H54 (cell line): ENCODE measurements at places on chromosomes 6 and 20.

DNA sequence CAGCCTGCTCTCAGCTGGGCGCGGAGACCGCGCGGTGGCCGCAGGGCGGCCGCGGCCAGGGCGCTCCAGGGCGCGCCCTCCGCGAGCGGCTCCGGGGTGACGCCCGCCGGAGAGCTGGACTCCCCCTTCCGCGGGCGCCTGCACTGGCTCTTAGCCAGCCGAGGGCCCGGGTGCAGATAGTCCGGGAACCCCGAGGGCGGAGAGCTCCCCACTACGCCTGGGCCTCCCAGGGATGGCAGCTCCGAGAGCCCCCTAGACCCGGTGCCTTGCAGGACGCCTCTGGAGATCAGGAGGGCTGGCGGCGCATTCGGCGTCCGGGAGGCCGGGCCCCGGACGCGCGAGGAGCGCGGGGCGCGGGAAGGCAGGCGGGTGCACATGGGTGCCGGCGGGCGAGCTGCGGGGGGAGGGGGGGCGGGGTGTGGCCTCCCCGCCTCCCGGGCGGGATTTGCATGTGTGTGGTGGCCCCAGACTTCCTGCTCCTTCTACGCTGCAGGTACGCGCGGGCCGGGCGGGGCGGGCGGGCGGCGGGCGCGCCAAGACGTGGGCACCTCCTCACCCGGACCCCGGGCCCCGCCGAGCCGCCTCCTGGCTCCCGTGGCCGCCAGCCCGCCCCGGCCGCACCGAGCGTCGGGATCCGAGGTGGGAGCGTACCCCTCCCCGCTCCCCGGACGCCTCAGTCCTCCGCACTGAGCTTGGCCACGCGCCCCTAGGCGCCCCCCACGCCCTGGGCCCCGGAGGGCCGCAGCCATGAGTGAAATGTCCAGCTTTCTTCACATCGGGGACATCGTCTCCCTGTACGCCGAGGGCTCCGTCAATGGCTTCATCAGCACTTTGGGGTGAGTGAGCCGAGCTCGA, at the start of gene ITPR3:
TSS of gene ITPR3 (plus strand) at position 467 of the 855 bp plus-strand sequence. CDS start at position 748, 281 bp downstream.
- DNase-seq: peak; percentile 88

- DNase-seq: no peak
Observed at GRCh38 chr6:7255918-7256317, 57.1 kb downstream of the SSR1 start.

DNA sequence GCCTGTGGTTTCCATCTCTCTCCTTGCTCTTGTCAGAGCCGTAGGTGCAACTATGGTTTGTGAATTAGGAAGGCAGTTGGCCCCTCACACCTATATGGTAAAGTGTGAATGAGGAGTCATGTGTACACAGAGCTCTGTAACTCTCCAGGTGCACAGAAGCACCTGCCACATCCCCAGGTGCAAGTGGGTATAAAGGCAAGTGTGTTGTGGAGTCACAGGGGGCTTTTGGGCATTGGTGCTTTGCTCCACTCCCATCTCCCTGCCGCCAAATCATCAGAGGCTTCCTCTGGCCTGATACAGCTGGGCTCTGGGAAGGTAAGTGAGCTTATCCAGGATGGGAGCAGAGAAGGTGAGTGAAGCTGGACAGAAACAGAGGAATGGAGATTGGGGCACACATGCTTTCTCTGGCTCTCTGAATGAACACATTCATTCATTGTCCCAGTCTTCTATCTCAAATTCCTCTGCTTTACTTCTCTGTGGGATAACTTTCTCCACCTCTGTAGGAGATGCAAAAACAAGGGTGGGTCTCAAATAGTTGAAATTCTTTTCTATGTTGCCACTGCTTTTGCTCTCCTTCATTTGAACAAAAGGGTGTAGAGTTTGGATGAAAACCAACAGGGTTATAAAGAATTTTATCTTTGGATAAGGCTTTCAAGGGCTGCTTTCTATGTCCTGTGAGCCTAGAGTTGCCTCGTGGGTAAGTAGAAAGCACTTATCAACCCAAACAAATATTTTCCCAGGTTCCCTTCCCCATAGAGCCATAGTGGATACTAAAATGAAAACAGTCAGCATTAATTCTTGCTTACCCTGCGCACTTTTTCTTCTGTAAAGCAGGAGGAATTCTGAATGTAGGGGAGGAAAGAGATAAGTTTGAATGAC, 45.0 kb upstream of the RIPOR2 start:
- no peak for DNase-seq

DNA sequence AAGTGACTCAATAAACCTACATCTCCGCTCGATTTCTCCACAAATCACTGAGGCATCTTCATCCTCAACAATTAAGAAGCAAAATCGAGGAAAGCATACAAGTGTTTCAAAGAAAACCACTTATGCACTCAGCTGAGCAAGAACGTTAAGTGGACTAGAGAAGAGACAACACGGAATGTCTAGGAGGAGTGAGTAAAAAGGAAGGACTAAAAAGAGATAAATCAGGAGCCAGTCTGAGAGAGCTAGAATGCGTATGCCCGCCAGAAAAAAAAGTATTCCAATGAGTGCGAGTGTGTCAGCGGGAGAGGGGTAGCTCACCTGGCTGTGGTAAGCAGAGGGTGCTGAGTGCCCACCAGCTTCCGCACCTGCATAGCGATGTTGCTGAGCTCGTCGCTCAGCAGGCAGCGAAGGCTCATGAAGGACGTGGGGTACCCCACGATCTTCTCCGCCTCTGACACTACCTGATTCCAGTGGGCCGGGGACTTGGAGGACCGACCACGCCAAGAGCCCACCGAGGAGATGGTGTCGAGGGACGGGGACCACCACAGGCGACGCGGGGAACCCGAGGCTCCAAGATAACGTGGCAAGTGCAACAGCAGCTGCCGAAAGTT, 587 bp downstream of the PDSS2 start:
- DNase-seq: peak; percentile 9

DNA sequence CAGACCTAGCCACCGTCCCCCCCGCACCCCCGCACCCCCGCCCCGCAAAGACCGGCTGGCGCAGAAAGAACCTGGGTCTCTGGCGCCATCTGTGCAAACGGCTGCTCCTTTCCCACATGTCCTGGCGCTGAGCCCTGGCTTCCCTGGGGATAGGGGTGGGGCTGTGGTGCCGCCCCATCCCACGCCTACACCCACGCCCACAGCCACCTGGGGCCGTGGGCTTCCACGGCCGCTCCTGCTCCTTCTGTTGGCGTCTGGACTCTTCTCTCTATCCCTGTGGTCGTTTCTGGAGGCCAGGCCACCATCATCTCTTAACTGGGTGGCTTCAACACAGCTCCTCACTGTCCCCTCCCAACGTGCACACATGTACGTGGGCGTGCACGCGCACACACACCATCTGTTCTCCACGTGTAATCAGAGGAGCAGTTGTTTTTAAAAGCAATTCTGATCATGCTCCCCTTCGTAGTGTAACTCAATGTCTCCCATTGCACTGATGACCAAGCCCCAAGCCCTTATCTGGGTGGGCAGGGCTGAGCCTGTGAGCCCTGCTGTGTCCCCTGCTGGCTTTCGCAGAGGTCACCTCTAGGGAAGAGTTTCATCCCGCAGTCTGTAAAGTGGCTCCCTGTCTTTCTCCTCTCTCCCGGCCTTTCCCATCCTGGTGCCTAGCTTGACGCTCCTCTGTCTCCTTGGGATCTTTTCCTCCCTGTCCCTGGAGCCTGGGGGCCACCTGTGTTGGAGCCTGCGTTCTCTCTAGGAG, 31.9 kb upstream of the FAM83D start:
- DNase-seq: no peak

DNA sequence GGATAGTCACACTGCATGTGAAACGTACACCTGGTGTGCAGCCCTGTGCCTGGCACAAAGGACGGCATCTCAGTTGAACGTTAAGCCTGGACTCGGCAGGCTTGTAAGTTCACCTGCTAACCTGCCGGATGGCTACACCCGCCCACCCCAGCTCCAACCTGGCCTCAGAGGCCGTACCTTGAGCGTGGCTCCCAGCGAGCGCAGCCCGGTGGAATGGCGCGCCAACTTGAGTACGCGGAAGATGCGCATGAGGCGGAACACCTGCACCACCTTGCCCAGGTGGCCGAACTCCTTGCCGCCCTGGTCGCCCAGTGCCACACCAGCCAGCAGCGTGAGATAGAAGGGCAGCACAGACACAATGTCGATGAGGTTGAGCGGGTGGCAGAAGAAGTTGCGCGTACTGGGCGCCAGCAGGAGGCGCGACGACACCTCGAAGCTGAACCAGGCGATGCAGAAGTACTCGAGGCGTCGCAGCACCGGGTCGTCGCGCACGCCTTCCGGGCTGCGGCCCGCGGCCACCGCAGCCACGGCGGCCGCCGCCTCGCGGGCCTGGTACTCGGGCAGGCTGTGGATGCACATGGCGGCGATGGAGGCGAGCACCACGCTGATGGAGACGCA, 3.3 kb downstream of the KCNS1 start:
- no peak for DNase-seq

GRCh38 chr6:66489269-66489987, 782.4 kb upstream of the EYS start:
- no peak for DNase-seq

DNA sequence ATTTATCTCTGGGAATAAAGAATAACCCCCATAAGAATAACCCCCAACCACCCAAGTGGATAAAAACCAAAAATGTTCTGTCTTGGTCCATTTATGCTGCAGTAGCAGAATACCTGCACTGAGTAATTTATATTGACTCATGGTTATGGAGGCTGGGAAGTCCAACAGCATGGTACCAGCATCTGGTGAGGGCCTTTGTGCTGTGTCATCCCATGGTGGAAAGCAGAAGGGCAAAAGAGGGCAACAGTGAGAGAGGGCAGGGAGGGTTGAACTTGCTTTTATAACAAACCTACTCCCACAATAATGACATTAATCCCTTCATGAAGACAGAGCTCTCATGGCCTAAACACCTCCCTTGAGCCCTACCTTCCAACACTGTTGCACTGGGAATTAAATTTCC, 133.7 kb downstream of the ERMARD start:
- no peak for DNase-seq

GRCh38 chr20:45905505-45906079, 6.4 kb downstream of the PLTP start:
- DNase-seq: peak; percentile 77

GRCh38 chr6:139763468-139764210, 389.2 kb upstream of the CITED2 start:
- DNase-seq: no peak

GRCh38 chr6:80234401-80234800, 127.9 kb downstream of the BCKDHB start:
- no peak for DNase-seq
